ENCODE measurements at places on chromosomes 16 and 17.
A peak's percentile ranks its signal among the peaks of the same experiment; 100 is the strongest.

GRCh38 chr17:34841467-34841866 lies 119.8 kb downstream of the CCT6B start:
- no peak for DNase-seq

DNA sequence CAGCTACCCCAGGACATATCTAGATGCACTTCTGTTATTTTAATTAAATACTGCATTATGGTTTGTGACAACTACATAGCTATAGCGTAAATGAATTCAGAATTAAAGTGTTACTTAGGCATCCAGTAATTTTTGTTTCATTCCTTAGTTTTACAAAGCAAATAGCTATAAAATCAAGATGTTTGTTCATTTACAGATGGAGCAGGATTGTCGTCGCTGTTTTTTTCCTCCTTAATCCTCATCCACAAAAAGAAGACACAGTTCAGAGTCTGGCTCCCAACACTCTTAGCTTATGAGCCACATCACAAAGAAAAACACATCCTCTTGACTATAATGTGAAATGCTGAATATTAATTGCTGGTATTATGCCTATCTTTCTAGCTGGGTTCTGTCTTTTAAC lies 43.7 kb downstream of the SNX11 start:
- no peak for DNase-seq

DNA sequence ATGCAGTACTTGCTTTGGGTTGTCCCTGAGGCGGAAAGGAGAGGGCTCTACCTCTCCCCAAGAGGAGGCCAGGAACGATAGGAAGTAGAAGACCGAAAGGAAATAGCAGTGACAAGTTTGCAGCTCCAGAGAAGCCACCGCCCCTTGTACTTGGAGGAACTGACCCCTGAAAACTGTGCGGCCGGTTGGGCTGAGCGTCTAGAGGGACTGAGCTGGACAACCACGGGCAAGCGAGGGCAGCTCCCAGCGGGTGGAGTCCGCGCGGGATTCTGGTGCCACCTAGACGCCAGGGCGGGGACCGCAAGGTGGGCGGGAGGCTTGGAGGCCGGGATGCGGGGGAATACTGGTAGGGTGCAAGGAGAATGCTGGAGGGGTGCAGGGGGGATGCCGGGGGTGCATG lies 1.3 kb upstream of the SLC6A4 start:
- DNase-seq, result no peak

DNA sequence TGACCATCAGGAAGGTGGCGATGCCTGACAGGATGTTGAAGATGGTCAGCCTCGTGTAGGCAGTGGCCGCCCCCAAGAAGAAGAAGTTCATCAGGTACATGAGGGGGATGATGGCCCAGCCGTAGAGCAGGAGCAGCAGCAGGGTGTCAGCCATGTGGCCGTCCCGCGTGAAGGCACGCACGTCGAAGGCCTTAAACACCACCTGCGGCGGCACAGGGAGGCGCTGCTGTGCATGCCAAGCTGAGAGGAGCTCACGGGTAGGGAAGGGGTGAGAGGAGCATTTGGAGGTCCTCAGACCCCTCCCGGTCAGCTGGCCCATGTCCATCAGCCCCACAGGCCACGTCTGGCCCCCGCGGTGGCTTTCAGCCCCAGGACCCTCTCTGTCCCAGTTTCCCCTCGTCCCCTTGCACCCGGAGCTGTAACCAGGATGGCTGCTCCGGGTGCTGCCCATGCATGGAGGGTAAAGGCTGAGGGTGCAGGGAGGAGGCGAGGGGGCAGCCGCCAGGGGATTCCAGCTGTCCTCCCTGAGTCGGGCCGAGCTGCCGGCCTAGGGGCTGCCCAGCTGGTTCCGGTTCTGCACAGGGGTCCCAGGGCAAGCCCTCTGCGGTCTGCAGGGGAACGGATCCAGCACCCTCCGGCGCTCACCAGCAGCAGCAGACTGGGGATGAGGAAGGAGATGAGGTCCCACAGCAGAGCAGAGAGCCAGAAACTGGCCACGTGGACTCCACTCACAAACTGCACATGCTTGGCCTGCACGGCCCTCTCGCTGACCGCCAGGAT lies 17.1 kb upstream of the RNPS1 start:
- DNase-seq, result no peak

GRCh38 chr16:71648162-71648561 lies 22.2 kb downstream of the MARVELD3 start:
- no peak for DNase-seq

GRCh38 chr16:77434530-77435271 lies at the start of gene ADAMTS18:
Gene ADAMTS18 (minus strand): TSS chr16:77435034. CDS start chr16:77434695, 339 bp downstream.
- no peak for DNase-seq

GRCh38 chr17:77516902-77517301 lies 376.1 kb downstream of the SEC14L1 start:
- no peak for DNase-seq

GRCh38 chr16:81626181-81626674 lies 152.9 kb upstream of the PLCG2 start:
- no peak for DNase-seq

- DNase-seq, result no peak
Observed at GRCh38 chr17:22692066-22692805, 999.9 kb downstream of the KCNJ18 start.

- DNase-seq, result no peak
Observed at GRCh38 chr16:59597269-59597668, 863.2 kb upstream of the GOT2 start.

GRCh38 chr17:1122533-1123392 lies 57.0 kb downstream of the ABR start:
- peak; percentile 81 for DNase-seq

GRCh38 chr16:1556254-1556653 lies 22.8 kb downstream of the TMEM204 start:
- no peak for DNase-seq

GRCh38 chr17:29068818-29069217 lies 25.9 kb downstream of the PIPOX start:
- DNase-seq, result no peak

- no peak for DNase-seq
Observed at GRCh38 chr16:17397499-17397891, 73.3 kb downstream of the XYLT1 start.

DNA sequence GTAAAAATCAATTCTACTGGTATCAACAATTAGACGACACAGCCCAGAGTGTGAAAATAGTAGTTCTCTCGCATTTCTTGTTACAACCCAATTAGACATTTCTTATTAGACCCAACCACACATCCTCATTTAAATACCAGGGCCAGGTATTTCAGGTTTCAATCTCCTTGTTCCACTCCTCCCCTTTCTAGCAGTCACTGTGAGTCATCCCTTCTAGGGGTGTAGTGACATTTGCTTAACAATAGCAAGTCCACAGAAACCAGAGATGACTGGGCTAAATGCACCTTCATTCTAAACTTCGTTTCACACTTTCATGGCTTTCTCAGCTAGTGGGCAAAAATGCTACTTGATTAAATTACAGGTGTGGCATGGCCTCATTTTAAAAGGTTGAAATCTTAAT lies 116.9 kb upstream of the CACNG3 start:
- DNase-seq, result no peak

GRCh38 chr17:76481071-76481655 lies 13.8 kb downstream of the AANAT start:
- DNase-seq, result no peak

DNA sequence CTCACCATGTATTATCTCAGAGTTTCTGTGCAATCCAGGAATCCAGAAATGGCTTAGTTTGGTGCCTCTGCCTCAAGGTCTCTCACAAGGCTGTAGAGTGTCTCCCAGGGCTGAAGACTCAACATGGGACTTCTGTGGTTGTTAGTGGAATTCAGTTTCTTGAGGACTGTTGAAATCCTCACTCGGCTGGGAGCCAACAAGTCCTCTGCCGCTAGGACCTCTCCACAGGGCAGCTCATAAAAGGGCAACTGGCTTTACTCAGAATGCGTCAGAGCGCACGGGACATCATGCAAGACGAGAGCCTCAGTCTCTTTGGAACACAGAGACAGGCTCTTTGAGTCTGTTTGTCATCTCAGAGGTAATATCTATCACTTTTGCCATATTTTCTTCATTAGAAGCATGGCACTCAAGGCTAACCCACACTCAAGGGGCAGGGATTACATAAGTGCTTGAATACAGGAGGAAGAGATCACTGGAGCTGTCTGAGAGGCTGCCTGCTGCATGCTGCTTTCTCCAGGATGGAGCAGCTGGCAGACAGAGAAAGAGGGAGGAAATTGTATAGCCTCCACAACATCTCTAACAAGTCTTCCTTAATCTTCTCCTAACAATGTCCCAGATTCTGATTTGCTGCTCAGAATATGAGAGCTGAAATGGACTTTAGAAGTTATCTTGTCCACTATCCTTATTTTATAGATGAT lies 97.5 kb upstream of the ASIC2 start:
- DNase-seq, result no peak

DNA sequence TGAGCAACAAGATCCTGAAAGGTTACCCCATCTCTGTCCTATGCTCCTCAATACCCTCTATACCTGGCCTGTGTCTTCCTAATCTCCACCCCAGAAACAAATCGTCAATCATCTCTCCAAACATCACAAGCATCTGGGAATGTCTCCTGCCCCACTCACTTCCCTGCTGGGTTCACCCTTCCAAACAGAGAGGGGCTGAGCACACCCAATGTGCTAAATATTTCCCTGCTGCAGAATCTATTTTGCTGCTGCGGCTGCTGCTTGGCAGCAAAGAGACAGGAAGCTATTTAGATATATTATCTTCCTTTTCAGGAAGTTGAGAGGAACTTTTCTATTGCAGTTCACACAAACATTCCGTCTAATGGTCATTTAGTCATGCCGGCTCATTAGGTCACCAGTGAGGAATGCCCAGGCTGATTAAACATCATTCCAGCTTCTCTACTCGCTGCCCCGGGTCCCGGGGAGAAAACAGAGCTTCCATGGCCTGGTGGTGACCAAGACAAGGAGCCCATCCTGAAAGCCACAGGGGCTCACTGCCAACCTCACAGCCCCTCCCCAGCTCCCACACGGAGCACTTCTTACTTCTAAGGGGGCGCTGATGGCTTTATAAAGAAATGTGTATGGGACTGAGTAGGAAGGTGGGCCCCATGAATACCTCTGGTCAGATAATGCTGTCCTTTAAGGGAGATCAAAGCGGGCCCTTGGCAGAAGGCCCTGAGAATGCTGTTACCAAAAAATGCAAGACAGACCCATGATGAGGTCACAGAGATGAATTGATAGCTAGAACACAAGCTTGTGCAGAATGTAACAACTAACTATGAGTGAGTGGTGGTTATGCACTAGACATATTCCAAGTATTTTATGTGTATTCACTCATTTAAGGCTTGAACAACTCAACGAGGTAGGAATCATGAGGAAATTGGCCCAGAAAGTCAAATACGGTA lies 218.3 kb downstream of the SOX9 start:
- DNase-seq, result no peak

DNA sequence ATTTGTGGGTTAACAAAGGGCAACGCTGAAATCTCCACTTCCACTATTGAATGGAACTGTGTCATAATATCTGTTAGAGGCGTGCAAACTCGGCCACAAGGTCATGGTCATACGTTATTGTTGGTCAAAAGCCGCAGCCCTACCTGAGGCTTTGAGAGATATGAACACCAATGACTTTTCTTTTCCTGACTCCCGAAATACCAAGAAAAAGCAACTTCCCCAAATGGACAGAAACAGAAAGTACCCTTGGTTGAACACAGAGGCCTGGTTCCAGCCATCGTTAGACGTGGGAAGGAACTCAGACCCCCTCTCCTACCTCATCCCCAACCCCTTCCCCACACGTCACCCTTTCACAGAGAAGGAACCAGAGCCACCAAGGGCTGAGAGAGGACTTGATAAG lies 1.4 kb upstream of the PIK3R5 start:
- DNase-seq, result no peak

GRCh38 chr17:33116021-33116551 lies 124.4 kb downstream of the SPACA3 start:
- DNase-seq, result no peak

DNA sequence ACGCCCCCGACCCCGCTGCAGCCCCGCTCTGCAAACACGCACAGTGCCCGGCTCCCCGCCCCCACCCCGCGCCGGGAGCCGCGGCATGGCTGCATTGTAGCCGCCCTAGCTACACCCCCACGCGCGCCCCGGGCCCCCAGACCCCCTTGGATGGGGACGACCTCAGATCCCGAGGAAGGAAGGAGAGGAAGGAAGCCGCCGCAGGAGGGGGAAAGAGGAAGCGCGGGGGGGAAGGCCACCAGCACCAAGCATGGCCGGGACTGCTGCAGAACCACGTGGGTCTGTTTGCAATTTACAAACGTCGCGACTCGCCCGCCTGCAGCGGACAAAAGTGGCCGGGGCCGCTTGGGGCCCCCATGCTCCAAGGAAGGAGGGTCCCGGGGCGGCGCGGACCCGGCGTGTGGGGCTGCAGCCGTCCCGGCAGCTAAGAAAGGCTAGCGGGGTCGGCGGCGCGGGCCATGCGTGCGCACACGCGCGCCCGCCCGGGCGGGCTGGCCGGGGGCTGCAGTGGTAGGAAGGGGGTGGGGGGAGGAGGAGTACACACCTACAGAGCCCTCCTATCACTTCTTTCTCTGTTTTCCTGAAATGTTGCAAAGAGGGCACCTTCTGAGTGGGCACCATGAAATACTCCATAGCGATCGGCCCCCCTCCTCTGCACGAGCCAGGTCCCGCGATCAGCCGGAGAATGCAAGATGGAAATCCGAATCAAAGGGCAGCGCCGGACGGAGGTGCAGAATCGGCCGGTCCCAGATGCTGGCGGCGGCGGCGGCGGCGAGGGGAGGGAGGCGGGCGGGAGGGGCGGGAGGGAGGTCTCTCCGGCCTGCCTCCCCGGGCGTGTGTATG lies 488 bp downstream of the TFAP4 start:
- DNase-seq, result no peak

DNA sequence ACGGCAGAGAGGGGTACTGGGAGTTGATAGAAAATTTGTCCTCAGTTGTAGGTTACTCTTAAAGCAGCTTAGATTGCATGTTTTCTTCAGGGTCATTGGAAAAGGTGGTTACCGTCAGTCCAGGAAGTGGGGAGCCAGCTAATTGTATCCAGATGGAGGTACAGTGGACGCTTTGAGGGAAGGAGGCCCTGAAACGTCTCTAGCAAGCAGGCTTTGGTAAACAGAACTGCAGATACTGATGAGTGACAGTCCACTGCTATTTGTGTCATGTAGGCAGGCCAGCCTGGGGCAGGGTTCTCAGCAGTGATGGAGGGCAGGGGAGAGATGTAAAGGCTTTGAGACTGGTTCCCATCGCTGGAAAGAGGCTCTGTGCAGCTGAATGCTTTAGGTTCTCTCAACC lies 30.2 kb upstream of the ST6GALNAC1 start:
- no peak for DNase-seq

GRCh38 chr16:73028721-73029361 lies 19.1 kb downstream of the ZFHX3 start:
- DNase-seq, result no peak

- DNase-seq, result no peak
Observed at GRCh38 chr17:5610956-5611355, 26.6 kb upstream of the NLRP1 start.

DNA sequence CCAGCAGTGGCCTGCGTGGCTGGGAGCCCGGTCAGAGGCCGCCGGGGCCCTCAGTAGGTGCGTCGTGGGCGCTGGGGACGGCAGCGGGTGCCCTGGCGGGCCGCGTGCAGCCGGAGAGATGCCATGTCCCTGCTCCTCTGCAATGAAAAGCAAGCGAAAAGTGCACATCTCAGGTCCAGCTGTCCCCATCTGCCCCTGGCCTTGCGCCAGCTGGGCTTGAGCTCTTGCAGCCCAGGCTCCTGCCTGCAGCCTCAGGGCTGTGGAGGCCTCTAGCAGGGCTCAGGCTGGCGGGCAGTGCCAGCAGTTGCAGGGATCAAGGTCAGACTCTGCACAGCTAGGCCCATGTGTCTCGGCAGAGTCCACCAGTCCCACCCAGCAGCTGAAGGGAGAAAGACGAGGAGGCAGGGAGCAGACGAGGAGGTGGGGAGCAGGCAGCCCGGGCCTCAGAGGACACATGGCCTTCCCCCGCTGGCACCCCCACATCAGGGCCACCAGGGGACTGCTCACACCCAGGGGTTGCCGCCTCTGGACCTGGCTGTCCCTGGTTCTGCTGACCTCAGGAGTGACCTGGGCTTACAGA lies 11.2 kb downstream of the SLC16A3 start:
- DNase-seq, result no peak
